NCI-H2171 treated with DMSO at 0.1 percent for 48 hours (cell line): ENCODE measurements at places on chromosomes 2 and 18.
A peak's percentile ranks its signal among the peaks of the same experiment; 100 is the strongest.

DNA sequence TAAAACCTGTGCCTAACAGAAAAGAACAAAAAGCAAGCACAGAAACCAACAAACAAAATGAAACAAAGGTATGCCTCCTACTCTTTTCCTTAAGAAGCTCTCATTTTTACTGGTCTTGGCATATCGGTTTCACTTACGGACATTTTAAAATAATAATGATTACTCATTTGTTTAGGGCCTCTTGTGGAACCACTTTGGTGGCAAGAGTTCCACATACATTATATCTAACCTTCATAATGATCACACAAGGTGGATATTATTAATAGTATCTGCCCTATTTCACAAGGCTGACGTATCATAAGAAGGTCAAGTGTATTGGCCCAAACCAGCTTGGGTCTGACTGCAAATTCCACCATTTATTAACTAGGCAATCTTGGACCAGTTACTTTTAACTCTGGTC is 304.7 kb downstream of the TCF4 start:
- DNase-seq: no peak

GRCh38 chr2:153871231-153872221 is at the start of gene GALNT13:
Gene GALNT13 (plus strand): TSS chr2:153871922.
- DNase-seq: peak; percentile 94

- DNase-seq: no peak
These were observed 225.9 kb downstream of the MGAT5 start for GRCh38 chr2:134479696-134480330.

GRCh38 chr2:182642328-182642727 is 73.7 kb upstream of the DNAJC10 start:
- peak; percentile 9 for DNase-seq

DNA sequence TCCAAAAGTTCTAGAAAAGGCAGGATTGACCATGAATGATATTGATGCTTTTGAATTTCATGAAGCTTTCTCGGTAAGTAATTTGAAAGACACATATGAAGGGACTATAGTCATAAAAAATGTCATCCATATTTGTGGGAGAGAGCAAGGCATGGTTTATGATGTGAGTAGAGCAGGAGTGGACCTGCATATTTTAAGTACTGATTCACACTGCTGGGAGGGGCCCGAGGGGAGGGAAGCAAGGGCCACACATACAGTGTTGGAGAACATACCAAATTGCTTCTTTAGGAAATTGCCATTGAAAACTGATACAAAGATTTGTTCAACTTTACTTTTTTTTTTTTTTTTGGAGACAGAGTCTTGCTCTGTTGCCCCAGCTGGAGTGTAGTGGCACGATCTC is 39.4 kb downstream of the HADHB start:
- DNase-seq: no peak

- DNase-seq: no peak
These were observed 680.8 kb downstream of the NYAP2 start for GRCh38 chr2:226080334-226080733.

DNA sequence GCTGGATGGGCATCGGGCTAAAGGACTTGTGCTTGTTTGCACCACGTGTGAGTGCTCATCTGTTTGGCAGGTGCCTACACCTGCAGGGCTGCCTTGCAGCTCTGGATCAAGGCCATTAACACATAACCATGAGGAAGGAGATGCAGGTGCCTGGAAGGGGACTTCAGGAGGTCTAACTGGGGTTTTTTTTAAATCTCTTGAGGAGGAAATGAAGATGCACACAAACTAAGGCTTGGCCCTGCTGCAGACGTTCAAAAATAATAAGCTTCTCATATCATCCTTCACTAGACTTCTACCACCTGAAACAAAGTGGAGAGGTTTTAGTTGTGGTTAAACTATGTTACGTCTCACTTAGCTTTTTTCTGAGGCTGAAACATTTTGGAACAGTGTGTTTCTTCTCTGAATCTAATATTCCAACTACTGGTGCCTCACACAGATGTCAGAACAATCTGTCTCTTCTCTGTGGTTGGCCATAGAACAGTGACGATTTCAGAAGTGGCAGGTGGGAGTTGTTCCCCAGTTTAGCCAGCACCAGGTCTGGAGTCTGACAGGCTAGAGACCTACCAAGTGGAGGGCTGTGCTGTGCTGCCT is 36.5 kb downstream of the BCL2L11 start:
- peak; percentile 20 for DNase-seq

GRCh38 chr2:137178951-137179377 is 413.6 kb downstream of the THSD7B start:
- DNase-seq: no peak

GRCh38 chr2:25215948-25216679 is 47.7 kb upstream of the POMC start:
- no peak for DNase-seq

- DNase-seq: no peak
These were observed 10.1 kb upstream of the CCBE1 start for GRCh38 chr18:59707306-59707705.

GRCh38 chr2:23905155-23905554 is 21.8 kb downstream of the ATAD2B start:
- no peak for DNase-seq

DNA sequence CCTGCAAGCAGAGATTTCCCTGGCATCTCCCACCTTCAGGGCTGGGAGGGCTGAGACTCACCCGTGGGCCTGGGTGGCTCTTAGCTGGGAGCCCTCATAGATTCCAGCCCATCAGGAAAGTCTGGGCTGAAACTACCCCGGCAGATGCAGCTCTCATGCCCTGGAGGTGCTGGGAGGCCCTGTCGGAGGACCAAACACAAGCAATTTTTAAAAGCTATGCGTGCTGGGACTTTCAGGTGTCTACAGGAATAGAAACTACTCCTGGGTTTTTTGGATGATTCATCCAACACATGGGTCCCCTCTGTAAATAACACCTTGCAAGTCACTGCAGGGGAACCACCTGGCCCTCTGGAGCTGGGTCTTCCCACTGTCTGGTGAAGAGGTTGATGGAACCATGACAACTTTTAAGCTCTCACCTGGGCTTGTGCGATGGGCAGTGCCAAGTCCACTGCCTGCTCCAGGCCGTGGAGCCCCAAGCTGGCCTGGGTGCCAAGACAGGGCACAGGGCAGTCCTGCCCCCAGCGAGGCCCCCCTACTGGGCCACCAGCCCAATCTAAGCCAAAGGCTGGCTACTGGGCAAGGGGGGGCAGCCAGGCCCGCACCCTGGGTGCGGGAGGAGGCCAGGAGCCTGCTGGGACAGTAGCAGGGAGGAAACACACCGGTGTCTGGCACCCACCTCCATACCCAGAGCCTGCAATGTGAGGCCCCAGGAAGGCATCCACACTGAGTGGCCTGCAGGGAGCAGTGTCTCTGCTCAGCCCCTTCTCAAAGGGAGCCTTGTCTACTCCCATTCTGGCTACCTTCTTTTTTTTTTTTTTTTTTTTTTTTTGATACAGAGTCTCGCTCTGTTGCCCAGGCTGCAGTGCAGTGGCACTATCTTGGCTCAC is 1.1 kb upstream of the GPR55 start:
- DNase-seq: no peak

GRCh38 chr18:61549889-61550288 is 216.7 kb downstream of the CDH20 start:
- DNase-seq: no peak

DNA sequence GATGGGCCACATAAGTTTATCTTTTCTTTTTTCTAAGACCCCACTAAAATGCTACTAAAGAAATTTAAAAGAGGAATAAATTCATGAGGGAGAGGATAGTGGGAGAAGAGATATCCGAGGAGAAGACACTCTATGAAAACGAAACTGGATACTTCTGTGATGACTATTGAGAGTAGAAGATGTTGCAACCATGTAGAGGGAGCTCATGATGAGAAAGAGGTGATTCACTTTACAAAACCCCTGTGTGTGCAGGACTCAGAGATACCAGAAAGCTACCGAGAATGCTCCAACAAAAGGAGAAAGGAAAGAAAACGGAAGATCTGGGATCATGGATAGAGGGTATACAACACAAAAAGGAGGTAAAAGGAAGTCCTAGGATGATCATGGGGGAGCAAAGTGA is 34.9 kb downstream of the SLC38A11 start:
- no peak for DNase-seq

- DNase-seq: no peak
These were observed 48.9 kb downstream of the APLF start for GRCh38 chr2:68516051-68516955.

DNA sequence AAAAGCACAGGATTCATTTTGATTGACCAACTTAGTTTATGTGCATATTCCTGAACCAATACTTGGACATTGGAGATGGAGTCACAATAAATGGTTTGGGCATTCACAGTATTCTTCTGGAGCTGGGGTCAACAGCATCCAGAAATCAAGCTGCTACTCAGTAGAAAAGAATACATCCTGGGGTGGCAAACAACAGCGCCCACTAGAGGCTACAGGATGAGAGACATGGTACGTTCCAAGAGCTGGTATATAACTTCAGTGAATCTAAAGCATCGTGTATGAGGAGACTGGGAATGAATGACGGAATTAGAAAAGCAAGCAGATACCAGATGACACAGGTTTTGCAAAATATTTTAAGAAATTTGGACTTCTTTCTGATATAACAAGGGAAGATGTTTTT is 142.9 kb upstream of the FIGN start:
- no peak for DNase-seq

DNA sequence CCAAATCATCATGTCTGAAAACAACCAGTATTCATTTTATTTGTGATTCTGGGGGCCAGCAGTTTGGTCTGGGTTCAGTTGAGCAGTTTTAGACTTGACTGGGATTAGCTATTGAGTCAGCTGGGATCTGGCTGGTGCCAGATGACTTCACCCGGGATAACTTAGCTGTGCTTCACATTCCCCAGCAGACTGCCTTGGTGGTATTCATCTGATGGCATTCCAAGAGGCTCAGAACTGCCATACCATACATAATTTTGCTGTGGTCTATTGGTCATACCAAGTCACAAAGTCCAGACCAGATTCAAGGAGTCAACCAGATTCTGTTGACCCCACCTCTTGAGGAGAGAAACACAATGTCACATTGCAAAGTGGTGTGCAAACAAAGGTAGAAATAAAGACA is 7.8 kb upstream of the FSHR start:
- DNase-seq: no peak

GRCh38 chr2:26632624-26633185 is 8.5 kb downstream of the CIB4 start:
- DNase-seq: no peak

DNA sequence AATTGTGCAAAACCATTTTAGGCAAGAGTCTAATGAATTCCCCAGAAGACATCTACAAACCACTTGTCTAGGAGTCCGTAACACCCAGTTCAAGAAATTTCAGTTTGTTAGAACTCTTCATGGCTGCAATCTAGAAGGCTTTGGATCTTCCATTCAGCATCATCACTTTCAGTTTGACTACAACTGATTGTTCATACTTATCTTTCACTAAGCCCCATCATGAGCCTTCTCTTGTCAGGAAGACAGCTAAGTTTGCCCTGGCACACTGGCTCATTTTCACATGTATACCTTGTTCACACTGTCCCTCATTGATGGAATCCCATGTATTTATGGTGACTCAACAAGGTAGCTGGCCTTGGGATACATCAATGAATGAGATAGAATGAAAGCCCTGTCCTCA is 898.4 kb upstream of the CELF4 start:
- no peak for DNase-seq

- DNase-seq: no peak
These were observed 14.4 kb downstream of the NLRC4 start for GRCh38 chr2:32250290-32250689.

DNA sequence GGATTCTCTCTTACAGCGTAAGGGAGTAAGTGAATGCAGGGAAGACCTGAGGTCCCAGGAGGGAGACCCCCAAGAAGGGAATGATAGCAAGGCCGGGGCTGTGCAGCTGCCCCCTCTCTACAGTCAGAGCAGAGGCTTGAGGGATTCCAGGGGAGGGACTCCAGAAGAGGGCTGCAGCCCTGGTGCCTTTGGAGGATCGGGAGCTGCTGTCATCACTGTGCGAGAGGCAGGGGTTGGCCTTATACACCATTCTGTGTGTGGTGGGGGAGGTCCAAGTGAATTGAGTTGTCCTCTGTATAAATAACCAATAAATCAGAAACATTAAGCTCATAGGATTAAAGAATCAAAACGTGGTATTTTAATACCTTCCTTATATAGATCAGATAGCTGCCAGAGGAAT is 114.9 kb downstream of the GLI2 start:
- no peak for DNase-seq

GRCh38 chr2:227908266-227909054 is 37.0 kb downstream of the DAW1 start:
- no peak for DNase-seq

DNA sequence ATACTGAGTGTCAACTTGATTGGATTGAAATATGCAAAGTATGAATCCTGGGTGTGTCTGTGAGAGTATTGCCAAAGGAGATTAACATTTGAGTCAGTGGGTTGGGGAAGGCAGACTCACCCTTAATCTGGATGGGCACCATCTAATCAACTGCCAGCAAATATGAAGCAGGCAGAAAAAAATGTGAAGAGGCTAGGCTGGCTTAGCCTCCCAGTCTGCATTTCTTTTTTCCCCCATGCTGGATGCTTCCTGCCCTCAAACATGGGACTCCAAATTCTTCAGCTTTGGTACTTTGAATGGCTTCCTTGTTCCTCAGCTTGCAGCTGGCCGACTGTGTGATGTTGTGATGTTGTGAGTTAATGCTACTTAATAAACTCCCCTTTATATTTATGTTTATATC is 577.4 kb downstream of the CPS1 start:
- no peak for DNase-seq

DNA sequence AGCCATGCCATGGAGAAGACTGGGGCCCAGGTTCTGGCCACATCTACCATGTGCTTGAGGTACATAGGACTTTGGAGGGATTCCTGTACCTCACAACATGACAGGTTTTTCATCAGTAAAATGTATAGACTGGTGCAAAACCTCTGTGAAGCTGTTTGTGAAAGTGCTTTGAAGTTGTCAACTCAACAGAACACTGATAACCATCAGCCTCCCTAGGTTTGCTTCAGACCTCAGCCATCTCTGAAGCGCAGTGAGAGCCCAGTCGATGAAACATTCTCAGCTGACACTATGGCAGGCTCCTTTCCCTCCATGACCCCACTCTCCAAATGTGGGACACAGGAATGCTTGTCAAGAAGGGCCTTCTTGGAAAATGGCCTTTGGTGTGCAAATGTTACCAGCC is 38.6 kb downstream of the STK25 start:
- no peak for DNase-seq
